Placental epithelial cell (primary cell): ENCODE measurements at places on chromosomes 1 and 21. TPM values are rescaled to one million over a fixed set of nuclear protein-coding genes. Genes with fewer than 3 reads are reported as not detected.

Gene LMOD1
- total RNA-seq, result 0.22 and 0.39 TPM in 2 replicates

Gene NTMT2
- not detected in 2 replicates for total RNA-seq

Gene IL24
- total RNA-seq, result 0.22 TPM in 1 of 2 replicates, not detected in the other

Gene NGF
- total RNA-seq, result 2.7 and 3.1 TPM in 2 replicates

Gene GIPC2
- 2.0 and 3.8 TPM in 2 replicates for total RNA-seq

Gene CRYAA
- not detected in 2 replicates for total RNA-seq

Gene OTUD3
- 11.4 and 11.5 TPM in 2 replicates for total RNA-seq

Gene RBP7
- 4.6 and 5.5 TPM in 2 replicates for total RNA-seq

Gene MCL1
- total RNA-seq, result 226 and 247 TPM in 2 replicates

Gene CGN
- total RNA-seq, result 2.0 and 2.7 TPM in 2 replicates

Gene UQCRH
- 239 and 344 TPM in 2 replicates for total RNA-seq
